ENCODE measurements at places on chromosomes 6 and 20.

GRCh38 chr6:144361016-144361415 lies 75.9 kb downstream of the UTRN start:
- DNase-seq: no peak

GRCh38 chr6:116439522-116440051 lies 21.6 kb upstream of the CALHM6 start:
- DNase-seq: no peak

DNA sequence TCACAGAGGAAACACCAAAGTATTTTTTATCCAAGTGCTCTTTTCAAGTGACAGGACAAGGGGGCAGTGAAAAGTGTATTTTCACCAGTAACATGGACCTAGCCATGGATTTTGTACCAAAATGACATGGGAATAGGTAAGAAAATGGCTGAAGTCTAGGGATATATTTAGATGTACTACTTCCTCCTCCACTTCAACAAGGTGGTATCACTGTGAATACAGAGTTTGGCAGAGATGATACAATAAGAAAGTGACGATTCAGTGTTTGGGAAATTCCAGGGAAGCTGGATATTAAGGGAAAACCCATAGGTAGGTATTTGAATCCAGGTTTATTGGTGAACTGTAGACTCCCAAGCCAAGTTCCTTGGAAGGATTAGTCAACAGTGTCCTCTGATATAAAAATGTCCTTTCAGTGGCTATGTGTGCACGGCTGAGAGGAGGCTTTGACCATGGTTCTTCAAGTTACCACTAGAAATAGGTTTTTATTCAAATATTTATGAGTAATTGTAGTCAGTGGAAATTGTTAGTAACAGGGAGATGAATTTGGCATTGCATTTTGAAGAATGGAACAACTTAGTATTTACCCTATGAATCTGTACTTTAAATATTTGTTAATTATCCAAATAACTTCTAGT lies 356.0 kb upstream of the CITED2 start:
- no peak for DNase-seq

- DNase-seq: no peak
Measured at GRCh38 chr20:48668451-48668946, 159.3 kb downstream of the PREX1 start.

GRCh38 chr6:50591135-50591534 lies 122.2 kb upstream of the TFAP2D start:
- DNase-seq: no peak

- DNase-seq: no peak
Measured at GRCh38 chr20:24096864-24097450, 108.4 kb upstream of the GGTLC1 start.

- no peak for DNase-seq
Measured at GRCh38 chr6:85069577-85069976, 305.2 kb upstream of the TBX18 start.

- no peak for DNase-seq
Measured at GRCh38 chr6:136890194-136890839, 31.8 kb upstream of the SLC35D3 start.

DNA sequence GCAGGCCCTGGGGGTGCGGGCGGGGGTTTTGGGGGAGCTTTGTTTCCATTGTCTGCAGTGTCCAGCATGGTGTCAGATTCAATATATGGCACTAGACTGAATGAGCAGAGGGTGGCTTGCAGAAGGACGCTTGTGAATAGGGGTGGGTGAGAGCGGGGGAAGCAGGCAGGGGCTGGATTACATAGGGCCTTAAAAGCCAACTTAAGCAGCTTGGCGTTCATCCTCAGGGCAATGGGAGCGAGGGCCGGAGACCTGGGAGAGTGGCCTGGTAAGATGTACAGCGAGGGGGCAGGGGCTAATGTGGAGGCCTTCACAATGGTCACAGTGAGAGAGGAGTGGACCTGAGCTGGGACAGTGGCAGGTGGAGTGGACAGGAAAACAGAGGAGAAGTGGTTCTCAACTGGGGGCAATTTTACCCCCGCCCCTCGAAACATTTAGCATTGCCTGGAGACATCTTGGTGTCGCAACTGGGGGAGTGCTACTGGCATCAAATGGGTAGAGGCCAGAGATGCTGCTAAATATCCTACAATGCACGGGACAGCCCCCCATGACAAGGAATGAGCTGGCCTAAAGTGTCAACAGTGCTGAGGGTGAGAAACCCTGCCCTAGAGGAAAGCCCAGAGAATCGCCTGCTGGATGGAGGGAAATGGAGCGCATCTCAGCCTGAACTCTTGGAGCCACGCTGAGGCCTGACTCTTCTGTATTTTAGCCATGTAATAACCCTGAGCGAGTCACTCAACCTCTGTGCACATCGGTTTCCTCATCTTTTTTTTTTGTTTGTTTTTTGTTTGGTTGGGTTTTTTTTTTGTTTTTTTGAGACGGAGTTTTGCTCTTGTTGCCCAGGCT lies 15.1 kb upstream of the BAK1 start:
- no peak for DNase-seq

DNA sequence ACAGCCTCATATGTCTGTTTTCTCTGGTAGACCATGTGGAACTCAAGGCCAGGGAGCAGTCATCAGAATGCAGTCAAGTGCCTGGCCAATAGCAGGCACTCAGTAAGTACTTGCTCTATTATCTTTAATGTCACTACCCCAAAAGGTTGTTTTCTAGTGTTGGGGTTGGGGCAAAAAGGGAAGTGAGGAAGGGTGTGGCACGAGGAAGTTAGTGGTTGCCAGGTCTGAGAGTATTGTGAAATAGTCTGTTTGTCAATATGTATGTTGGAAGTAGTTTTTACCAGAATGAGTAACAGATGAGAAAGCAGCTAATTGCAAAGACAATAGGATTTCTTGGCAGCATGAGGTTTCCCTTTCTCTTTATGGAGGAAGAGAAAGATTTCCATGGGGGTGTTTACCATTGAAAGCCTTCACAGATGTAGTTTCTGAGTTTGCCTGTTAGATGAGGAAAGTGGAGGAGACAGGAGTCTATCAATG lies 59.5 kb upstream of the ARMH2 start:
- no peak for DNase-seq

GRCh38 chr6:111256646-111257045 lies 169.3 kb downstream of the SLC16A10 start:
- DNase-seq: no peak

Measured in stimulated activated CD4-positive, alpha-beta T cell treated with anti-CD3 and anti-CD28 coated beads, Interleukin-15, amount 100 ng/mL, for 48 hours (primary cell).